Esophagus squamous epithelium (tissue), 5 donors: ENCODE measurements at places on chromosomes 6 and 20.

GRCh38 chr6:3665608-3666007, 85.9 kb downstream of the PXDC1 start:
- DNase-seq, result no peak

- no peak for DNase-seq
Measured at GRCh38 chr6:103080497-103080896, 1687.0 kb downstream of the GRIK2 start.

DNA sequence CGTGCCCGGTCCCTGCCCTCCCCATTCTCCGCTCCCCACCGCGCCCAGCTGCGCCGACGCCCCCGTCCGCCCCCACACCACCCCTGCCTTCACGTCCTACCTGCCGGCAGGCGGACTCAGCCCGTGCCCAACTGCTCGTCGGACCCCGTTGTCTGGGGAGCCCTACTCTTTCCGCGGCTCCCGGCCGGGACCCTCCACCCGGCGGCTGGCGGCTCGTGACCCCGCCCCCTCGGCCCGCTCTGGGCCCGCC, at the start of gene SERAC1:
SERAC1 (minus strand) TSS at position 223 of the 250 bp plus-strand sequence. CDS start 9,899 bp downstream, outside the sequence.
- DNase-seq, result no peak

DNA sequence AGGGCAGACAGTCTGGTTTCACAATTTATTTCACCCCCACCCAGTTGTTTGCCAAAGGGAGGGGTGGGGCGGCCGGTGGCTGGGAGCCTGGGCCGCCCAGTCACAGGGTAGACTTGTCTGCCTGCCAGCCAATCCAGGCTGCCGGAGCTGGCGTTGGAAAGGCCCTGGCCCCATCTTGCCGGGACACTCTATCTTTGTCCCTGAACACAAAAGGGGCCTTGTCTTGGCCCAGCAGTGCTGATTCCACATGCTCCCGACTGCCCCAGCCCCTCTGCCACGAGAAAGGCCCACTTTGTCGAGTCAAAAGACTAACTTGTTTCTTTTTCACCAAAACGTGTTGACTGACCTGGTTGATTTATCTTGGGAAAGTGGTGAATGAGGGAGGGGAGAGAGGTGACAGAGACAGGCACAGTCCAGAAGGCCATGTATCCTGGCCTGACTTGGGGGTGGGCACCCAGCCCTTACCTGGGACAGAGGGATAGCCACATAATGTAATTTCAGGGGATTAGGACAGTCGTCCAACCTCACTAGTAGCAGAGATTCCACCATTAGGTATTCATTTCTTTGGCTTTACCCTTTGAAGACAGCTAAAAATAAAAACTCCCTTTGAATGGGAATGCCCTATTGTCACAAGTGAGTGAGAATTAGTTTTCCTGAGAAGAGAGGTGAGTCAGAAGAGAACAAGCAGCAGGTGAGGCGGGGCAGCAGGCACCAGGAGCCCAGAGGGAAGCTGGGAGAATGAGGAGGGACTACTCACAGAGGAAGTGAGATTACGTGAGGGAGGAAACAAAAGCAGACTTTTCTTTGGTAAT, 67.0 kb upstream of the SIRPA start:
- DNase-seq, result no peak

DNA sequence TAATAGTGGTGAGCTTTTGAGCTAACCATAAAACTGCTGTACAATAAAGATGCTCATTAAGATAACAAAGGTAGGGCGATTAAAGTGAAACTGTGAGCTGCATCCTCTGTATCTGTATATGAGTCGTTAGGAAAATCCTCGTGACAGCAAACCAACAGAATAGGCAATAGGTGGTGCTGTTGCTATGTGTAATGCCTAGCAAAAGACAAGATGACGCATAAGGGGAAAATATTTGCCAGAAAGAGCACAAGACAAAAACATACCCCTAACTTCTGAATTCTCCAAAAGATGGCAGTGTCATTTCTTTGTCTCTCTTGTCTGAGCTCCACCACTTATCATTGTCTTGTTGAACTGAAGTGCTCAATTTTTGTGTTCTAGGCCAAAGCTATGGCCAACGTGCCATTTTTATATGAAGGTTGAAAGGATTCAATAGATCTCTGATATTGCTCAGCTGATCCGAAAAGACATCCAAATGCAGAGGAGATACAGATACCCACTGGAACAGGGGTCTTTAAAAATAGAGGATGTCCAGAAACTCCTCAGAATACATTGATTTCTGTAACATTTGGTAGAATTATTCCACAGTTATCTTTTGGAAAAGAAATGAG, 56.3 kb upstream of the ANKEF1 start:
- no peak for DNase-seq

GRCh38 chr20:46203510-46203837, 85.4 kb downstream of the CD40 start:
- no peak for DNase-seq

- no peak for DNase-seq
Measured at GRCh38 chr6:126614642-126615504, 275.0 kb downstream of the CENPW start.

GRCh38 chr6:55388211-55388610, 60.9 kb downstream of the GFRAL start:
- no peak for DNase-seq

GRCh38 chr6:63305277-63305676, 14.5 kb downstream of the LGSN start:
- no peak for DNase-seq
